ENCODE measurements at places on chromosomes 5 and 9.

GRCh38 chr5:179264783-179265513 lies 80.3 kb downstream of the ADAMTS2 start:
- DNase-seq: no peak

DNA sequence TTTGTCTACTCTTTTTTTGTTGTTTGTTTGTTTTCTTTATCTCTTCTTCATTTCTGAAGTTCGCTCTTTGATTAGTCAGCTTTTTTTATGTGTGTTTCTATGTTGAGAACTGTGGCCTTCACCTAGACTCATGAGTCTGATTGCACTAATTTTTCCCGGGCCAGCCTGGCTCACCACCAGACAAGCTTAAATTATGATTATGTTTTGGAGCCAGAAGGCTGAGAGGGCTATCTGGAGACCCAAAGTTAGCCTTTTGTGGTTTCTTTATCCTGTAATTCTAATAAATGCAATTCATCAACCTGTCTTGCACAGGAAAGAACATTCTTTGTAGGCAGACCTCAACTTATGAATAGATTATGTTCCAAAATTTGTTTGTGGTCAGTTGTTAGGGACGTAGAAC lies 20.8 kb upstream of the ACTBL2 start:
- no peak for DNase-seq

DNA sequence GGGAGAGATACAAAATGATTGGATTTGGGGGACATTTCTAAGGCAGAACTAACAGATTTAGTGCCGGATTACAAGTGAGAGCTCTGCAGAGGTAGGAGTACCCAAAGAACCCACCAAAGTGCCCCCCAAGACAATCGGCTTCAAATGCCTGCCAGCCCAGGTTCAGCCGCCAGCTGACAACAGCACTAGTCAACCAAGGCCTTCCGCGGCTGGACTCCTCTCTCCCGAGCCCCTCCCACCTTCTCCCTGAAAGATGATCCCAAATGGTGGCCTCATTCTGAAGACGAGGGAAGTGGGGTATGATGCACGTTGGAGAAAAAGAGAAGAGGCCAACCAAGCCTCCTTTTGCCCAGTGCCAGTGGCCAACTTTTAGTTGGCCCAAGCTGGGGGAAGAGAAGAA lies 210.4 kb upstream of the SLC30A5 start:
- DNase-seq: no peak

DNA sequence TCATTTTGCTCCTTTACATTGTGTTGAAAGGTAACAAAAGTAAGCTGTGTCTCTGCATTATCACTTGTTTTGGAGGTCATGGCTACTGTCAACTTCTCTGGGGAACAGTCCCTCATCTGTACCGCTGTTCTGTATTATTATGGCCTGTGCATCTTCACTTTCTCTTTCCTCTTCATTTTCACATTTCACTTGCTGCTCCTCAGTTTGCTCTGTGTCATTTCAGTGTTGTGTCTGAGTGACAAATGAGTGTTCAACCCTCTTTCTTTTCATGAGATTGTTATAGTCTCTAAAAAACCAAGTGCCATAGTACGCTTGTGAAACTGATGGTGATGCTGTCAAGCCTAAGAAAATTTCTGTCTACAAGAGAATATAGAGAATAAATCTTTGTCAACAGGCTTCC lies 122.0 kb upstream of the FER start:
- DNase-seq: no peak

- DNase-seq: no peak
These were observed 72.5 kb downstream of the CEP120 start for GRCh38 chr5:123350742-123351141.

GRCh38 chr5:10301266-10301665 lies 6.4 kb downstream of the CMBL start:
- DNase-seq: no peak

DNA sequence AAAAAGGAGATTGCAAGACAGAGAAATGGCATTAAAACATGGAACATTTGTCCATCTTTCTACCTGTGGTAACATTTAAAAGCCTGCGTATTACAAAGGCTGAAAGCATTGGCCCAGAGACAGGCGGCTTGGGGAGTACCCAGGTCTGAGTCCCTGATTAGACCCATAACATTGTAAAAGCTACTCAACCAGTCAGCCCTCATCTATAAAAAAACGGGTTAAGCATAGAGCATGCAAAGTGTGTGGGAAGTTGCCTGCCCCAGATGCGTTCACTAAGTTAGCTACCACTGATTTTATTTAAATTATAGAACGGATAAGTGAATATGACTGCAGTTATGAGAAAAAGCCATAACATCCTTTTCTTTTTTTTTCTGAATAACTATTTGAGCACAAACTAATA lies 276.1 kb downstream of the CDH12 start:
- DNase-seq: no peak

Measured in activated CD4-positive, alpha-beta T cell treated with anti-CD3 and anti-CD28 coated beads, Interleukin-10, Interleukin-2, amounts not matched to agents 100 ng/mL and 50 ng/mL, durations not matched to agents 16 hours and 8 hours (primary cell).